SJSA1 (cell line): ENCODE measurements at places on chromosomes 1 and 21. TPM values are rescaled to one million over a fixed set of nuclear protein-coding genes. Genes with fewer than 3 reads are reported as not detected.

GRCh38 chr1:53288790-53289429 lies 39.0 kb downstream of the LRP8 start:
- DNase-seq: no peak
- peaks cover 6% of the 10 kb centered on the region; the same call in 1 of the 2 replicates for H3K4me1 ChIP-seq
- peaks cover 25% of the 10 kb centered on the region; the same call in 1 of the 2 replicates for H3K36me3 ChIP-seq
- no peak overlapping the region for H3K4me3 ChIP-seq
- H3K27ac ChIP-seq: no peak overlapping the region

Gene KRTAP11-1
- total RNA-seq: not detected in 2 replicates

- no peaks in the 10 kb centered on the region for H3K36me3 ChIP-seq
- no peaks in the 10 kb centered on the region for H3K27me3 ChIP-seq
- H3K27ac ChIP-seq: no peak overlapping the region
- DNase-seq: no peak
- H3K4me3 ChIP-seq: no peak overlapping the region
Observed at GRCh38 chr1:45381243-45381642, 41.0 kb upstream of the MUTYH start.

DNA sequence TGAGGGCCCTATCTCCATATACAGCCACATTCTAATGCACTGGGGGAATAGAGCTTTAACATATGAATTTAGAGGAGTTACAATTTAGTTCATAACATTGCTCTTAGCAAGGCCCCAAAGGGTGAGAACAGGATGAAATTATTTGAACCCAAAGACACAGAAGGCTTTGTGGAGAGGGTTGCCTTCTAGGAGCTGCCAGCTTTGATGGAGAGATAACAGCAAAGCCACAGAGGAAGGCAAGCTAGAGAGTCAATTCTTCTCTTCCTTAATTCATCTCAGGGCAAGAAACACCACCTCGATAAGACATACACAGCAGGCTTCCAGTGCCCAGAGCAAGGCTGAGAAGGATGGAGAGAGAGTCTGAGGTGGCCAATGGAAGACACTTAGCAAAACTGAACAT lies 94.8 kb upstream of the TMPRSS15 start:
- no peaks in the 10 kb centered on the region for H3K36me3 ChIP-seq
- no peak overlapping the region for H3K27ac ChIP-seq
- no peak overlapping the region for H3K4me3 ChIP-seq
- DNase-seq: no peak
- H3K4me1 ChIP-seq: no peaks in the 10 kb centered on the region

DNA sequence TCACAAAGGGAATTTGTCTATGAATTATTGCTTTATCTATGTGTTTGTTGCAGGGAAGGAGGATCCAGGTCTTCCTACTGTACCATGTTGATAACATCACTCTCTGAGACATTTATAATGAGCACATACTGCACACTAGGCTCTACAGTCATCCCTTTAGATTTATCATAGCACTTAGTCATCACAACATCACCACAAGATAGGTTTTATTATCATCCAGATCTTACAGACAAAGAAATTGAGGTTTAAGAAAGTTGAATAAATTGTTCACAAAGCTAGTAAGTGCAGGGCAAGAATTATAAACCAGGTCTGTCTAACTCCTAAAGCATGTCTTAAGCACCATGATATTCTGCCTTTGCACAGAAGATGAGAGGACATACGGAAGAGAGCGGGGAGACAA lies 121.1 kb upstream of the ST6GALNAC5 start:
- H3K4me3 ChIP-seq: no peak overlapping the region
- no peak for DNase-seq
- H3K4me1 ChIP-seq: no peaks in the 10 kb centered on the region
- H3K27me3 ChIP-seq: 0 out of 2 replicates have a peak, but pooled peaks cover 2% of the 10 kb centered on the region

DNA sequence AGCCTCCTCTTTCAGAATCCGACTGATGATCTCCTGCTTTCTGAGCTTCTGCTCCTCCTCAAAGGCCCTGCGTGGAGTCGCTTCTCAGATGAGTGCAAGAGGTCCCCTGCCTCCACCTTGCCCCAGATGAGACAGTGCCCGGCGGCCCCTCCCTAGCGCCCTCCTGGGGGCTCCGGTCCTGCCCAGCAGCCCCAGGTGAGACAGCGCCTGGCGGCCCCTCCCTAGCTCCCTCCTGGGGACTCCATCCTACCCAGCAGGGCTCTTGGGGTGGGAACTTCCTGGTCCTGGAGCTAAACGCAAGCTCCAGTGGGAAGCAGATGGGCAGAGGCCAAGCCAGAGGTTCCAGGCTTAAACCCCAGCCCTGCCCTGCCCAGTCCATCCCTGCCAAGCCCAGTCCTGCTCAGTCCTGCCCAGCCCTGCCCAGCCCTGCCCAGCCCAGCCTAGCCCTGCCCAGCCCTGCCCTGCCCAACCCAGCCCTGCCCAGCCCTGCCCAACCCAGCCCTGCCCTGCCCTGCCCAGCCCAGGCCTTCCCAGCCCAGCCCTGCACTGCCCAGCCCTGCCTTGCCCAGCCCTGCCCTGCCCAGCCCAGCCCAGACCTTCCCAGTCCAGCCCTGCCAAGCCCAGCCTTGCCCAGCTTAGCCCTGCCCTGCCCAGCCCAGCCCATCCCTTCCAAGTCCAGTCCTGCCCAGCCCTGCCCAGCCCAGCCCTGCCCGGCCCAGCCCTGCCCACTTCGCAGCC lies 34.6 kb downstream of the CFAP74 start:
- DNase-seq: no peak
- H3K4me1 ChIP-seq: no peaks in the 10 kb centered on the region
- no peak overlapping the region for H3K4me3 ChIP-seq
- peaks cover 28% of the 10 kb centered on the region for H3K27me3 ChIP-seq

DNA sequence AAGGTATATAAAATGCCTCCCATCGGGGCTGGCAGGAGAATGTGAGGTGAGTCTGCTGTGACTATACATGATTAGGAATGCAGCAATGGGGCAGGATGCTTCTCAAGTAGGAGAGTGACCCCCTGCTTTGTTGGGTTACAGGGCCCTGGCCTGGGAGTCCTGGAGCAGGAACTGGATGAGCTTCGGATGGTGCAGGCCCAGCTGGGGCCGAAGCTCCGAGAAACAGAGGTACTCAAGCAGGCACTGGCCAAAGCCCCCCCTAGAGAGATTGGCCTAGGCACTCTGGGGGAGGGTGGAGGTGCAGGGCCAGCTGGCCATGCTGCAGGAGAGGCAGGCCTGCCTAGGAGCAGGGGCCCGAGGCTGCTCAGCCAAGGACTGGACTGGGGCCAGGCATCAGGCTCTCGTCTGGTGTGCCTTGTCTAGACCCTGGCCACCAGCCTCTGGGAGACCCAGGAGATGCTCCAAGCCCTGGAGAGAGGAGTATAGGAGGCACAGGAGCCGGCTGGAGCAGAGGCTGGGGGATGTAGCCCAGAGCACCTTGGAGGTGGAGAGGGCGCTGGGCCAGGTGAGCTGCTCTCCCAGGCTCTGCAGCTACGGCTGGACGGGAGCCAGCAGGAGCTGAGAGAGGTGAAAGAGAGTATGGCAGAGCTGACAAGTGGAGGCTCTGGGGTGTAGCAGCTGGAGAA lies 32.8 kb upstream of the PKP1 start:
- H3K4me1 ChIP-seq: no peaks in the 10 kb centered on the region
- H3K27ac ChIP-seq: no peak overlapping the region
- peaks cover 5% of the 10 kb centered on the region; the same call in 1 of the 2 replicates for H3K27me3 ChIP-seq
- no peaks in the 10 kb centered on the region for H3K36me3 ChIP-seq

GRCh38 chr1:107550358-107550757 lies 409.5 kb downstream of the NTNG1 start:
- H3K27ac ChIP-seq: no peak overlapping the region
- H3K36me3 ChIP-seq: no peaks in the 10 kb centered on the region
- DNase-seq: no peak
- no peaks in the 10 kb centered on the region for H3K4me1 ChIP-seq

DNA sequence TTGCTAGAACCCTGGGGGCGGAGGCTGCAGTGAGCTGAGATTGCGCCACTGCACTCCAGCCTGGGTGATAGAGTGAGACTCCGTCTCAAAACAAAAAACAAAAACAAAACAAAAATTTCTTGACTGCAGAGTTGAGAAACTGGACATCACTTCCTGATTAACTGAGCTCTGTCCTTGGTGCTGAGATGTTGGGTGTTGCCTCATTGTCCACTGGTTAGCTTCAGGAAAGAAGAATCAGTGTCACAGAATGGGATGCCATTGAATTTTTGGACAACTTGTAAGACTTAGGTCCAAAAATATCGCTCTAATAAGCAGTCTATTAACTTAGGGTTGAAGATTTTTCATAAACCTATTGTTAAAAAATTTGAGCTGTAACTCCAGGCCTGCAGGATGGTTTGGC lies 23.8 kb upstream of the KCNA10 start:
- H3K27me3 ChIP-seq: no peaks in the 10 kb centered on the region
- no peaks in the 10 kb centered on the region for H3K36me3 ChIP-seq
- H3K4me1 ChIP-seq: no peaks in the 10 kb centered on the region
- no peak overlapping the region for H3K27ac ChIP-seq
- H3K4me3 ChIP-seq: no peak overlapping the region
- DNase-seq: no peak

- no peak overlapping the region for H3K4me3 ChIP-seq
- no peaks in the 10 kb centered on the region for H3K27me3 ChIP-seq
- H3K36me3 ChIP-seq: no peaks in the 10 kb centered on the region
- no peak overlapping the region for H3K27ac ChIP-seq
- peaks cover 3% of the 10 kb centered on the region; the same call in 1 of the 2 replicates for H3K4me1 ChIP-seq
- DNase-seq: no peak
Observed at GRCh38 chr1:201582705-201583442, 43.9 kb downstream of the NAV1 start.

DNA sequence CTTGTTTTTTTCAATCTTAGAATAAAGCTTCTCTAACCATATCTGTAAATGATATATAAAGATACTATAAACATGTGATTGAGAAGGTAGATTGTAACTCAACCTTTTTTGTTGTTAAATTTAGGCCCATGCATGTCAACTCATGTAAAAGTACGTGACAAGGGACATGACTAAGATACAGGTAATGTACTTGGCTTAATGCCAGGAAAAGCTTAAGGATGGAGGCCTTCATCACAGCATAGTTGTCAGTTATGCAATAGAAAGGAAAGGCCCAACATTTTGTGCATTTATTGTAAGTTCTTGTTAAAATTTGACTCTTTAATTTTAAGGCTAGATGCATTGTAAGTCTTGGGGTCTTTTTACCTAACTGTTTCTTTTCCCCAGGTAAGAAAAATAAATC lies 305.1 kb downstream of the LTN1 start:
- H3K4me3 ChIP-seq: no peak overlapping the region
- no peaks in the 10 kb centered on the region for H3K4me1 ChIP-seq
- no peak for DNase-seq
- no peak overlapping the region for H3K27ac ChIP-seq
- H3K36me3 ChIP-seq: no peaks in the 10 kb centered on the region
